Mesothelial cell of epicardium (in vitro differentiated cells): ENCODE measurements at places on chromosomes 4 and X. TPM values are rescaled to one million over a fixed set of nuclear protein-coding genes. Genes with fewer than 3 reads are reported as not detected.

FHDC1 gene
- 4.2 to 4.6 TPM (median 4.3 TPM) in 3 replicates for total RNA-seq

CCDC149 gene
- 15.3 to 17.6 TPM (median 16.2 TPM) in 3 replicates for total RNA-seq

CHRDL1 gene
- 6.3 to 6.9 TPM (median 6.6 TPM) in 3 replicates for total RNA-seq

GAGE13 gene
- not detected in 3 replicates for total RNA-seq

KIAA1210 gene
- total RNA-seq = 0.50 to 0.82 TPM (median 0.56 TPM) in 3 replicates

CYLC1 gene
- not detected in 3 replicates for total RNA-seq

MMRN1 gene
- not detected in 3 replicates for total RNA-seq

NSG1 gene
- total RNA-seq = 45.8 to 55.6 TPM (median 48.6 TPM) in 3 replicates

HUWE1 gene
- total RNA-seq = 257 to 277 TPM (median 261 TPM) in 3 replicates

ZNF732 gene
- total RNA-seq = 1.6 to 2.7 TPM (median 2.0 TPM) in 3 replicates

PPP1R2C gene
- not detected in 3 replicates for total RNA-seq

PF4V1 gene
- total RNA-seq = not detected in 3 replicates

DCAF8L2 gene
- 0.11 TPM in 1 of 3 replicates, not detected in the others for total RNA-seq

LONRF3 gene
- total RNA-seq = 0.97 to 1.6 TPM (median 1.3 TPM) in 3 replicates

DOCK11 gene
- 53.6 to 58.2 TPM (median 56.7 TPM) in 3 replicates for total RNA-seq

MAGEE1 gene
- total RNA-seq = 7.0 to 7.9 TPM (median 7.8 TPM) in 3 replicates

CXorf49 gene
- total RNA-seq = not detected in 3 replicates

GC gene
- total RNA-seq = not detected in 3 replicates

TASL gene
- total RNA-seq = not detected in 3 replicates

MTMR8 gene
- 2.8 to 3.7 TPM (median 3.0 TPM) in 3 replicates for total RNA-seq

BANK1 gene
- total RNA-seq = 0.63 to 0.87 TPM (median 0.82 TPM) in 3 replicates

MAPK10 gene
- total RNA-seq = 20.8 to 25.2 TPM (median 24.4 TPM) in 3 replicates

ETDA gene
- total RNA-seq = not detected in 3 replicates

ZDHHC15 gene
- 2.7 to 3.4 TPM (median 3.0 TPM) in 3 replicates for total RNA-seq

POLN gene
- 3.7 to 5.8 TPM (median 4.5 TPM) in 3 replicates for total RNA-seq

UBA1 gene
- total RNA-seq = 349 to 350 TPM (median 350 TPM) in 3 replicates

SSX4 gene
- total RNA-seq = not detected in 3 replicates

CABS1 gene
- total RNA-seq = 0.69 to 1.2 TPM (median 1.1 TPM) in 3 replicates

XKRX gene
- total RNA-seq = 0.90 to 1.0 TPM (median 0.96 TPM) in 3 replicates

PRKX gene
- 57.3 to 59.3 TPM (median 58.8 TPM) in 3 replicates for total RNA-seq

RAP1GDS1 gene
- total RNA-seq = 20.5 to 25.1 TPM (median 22.7 TPM) in 3 replicates

ETDB gene
- total RNA-seq = not detected in 3 replicates

FAM47A gene
- total RNA-seq = not detected in 3 replicates

NHS gene
- 6.0 to 8.3 TPM (median 7.5 TPM) in 3 replicates for total RNA-seq

CTSO gene
- total RNA-seq = 7.6 TPM in 3 replicates

PLK4 gene
- total RNA-seq = 11.6 to 14.3 TPM (median 14.1 TPM) in 3 replicates

ADGRG2 gene
- total RNA-seq = 0.98 to 1.0 TPM (median 0.99 TPM) in 3 replicates

BEND4 gene
- 0.38 to 0.69 TPM (median 0.68 TPM) in 3 replicates for total RNA-seq

MAGEA9 gene
- total RNA-seq = not detected in 3 replicates

NAA11 gene
- not detected in 3 replicates for total RNA-seq

F11 gene
- 0.11 TPM in 1 of 3 replicates, not detected in the others for total RNA-seq

CYBB gene
- 0.05 to 0.38 TPM (median 0.07 TPM) in 3 replicates for total RNA-seq

CDX4 gene
- not detected in 3 replicates for total RNA-seq

ENPEP gene
- total RNA-seq = 11.9 to 15.3 TPM (median 13.4 TPM) in 3 replicates

TCEAL6 gene
- not detected in 3 replicates for total RNA-seq

ENOX2 gene
- 12.4 to 14.0 TPM (median 13.0 TPM) in 3 replicates for total RNA-seq

TMPRSS11A gene
- 1.6 to 1.8 TPM (median 1.8 TPM) in 3 replicates for total RNA-seq

SPANXA1 gene
- total RNA-seq = not detected in 3 replicates

BTC gene
- 1.6 to 1.9 TPM (median 1.7 TPM) in 3 replicates for total RNA-seq

AKAP4 gene
- not detected in 3 replicates for total RNA-seq

HMGB2 gene
- 95.2 to 98.6 TPM (median 98.4 TPM) in 3 replicates for total RNA-seq

GPRASP2 gene
- 22.5 to 25.7 TPM (median 23.5 TPM) in 3 replicates for total RNA-seq

SERTM2 gene
- total RNA-seq = 3.6 to 3.8 TPM (median 3.7 TPM) in 3 replicates

NWD2 gene
- 0.02 TPM in 2 of 3 replicates, not detected in the other for total RNA-seq

LUZP4 gene
- total RNA-seq = not detected in 3 replicates

CCDC110 gene
- 0.84 to 2.0 TPM (median 1.0 TPM) in 3 replicates for total RNA-seq
